ENCODE measurements at places on chromosomes 13 and 19. TPM values are rescaled to one million over a fixed set of nuclear protein-coding genes. Genes with fewer than 3 reads are reported as not detected.

- DNase-seq = no peak
Observed at GRCh38 chr13:99018418-99019180, 40.7 kb upstream of the DOCK9 start.

DNA sequence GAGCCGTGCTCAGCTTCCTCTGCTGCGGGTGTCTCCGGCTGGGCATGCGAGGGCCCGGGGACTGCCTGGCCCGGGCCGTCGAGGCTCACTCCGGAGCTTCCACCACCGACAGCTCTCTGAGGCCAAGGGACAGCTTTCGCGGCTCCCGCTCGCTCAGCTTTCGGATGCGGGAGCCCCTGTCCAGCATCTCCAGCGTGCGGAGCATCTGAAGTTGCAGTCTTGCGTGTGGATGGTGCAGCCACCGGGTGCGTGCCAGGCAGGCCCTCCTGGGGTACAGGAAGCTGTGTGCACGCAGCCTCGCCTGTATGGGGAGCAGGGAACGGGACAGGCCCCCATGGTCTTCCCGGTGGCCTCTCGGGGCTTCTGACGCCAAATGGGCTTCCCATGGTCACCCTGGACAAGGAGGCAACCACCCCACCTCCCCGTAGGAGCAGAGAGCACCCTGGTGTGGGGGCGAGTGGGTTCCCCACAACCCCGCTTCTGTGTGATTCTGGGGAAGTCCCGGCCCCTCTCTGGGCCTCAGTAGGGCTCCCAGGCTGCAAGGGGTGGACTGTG, 1.2 kb downstream of the S1PR4 start:
- DNase-seq = no peak

DNA sequence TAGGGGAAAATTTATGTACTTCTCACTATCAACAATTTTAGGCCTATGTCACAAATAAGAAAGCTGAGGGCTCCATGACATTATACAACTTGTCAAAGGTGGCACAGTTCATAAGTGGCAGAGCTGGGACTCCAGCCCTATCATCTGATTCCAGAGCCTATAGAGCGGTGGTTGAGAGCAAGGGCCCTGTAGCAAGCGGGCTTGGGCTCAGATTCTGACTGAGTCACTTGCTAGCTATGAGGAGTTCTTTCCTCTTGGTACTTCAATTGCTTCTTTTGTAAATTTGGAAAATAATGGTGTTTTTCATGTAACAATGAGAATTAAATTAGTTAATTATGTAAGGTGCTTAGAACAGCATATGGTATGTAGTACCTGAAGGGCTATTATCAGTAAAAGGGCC, 28.7 kb upstream of the FAM216B start:
- no peak for DNase-seq

The SBSN gene
- 0.47 TPM for polyA plus RNA-seq

DNA sequence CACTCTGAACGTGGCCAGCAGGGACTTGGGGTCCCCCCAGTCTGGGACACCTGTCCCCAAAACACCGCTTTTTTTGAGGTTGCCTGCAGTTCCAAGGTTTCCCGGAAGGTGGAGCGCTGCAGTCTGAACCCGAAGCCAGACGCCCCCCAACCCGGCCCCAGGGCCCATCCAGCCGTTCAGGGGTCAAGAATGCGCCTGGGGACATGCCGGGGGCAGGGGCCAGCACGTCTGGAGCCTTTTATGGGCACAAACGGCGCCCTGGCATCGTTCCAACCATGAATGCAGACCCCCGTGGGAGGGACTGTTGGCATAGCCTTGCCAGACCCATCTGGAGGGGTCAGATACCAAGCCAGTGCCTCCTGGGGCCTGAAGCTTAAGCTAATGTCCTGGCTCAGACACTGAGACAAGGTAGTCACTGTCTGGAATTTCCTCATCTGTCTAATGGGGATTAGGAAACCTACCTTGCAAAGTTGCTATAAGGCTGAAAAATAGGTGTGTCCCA, 6.9 kb downstream of the S1PR5 start:
- DNase-seq = no peak

The PLK5 gene
- 2.4 TPM for polyA plus RNA-seq

DNA sequence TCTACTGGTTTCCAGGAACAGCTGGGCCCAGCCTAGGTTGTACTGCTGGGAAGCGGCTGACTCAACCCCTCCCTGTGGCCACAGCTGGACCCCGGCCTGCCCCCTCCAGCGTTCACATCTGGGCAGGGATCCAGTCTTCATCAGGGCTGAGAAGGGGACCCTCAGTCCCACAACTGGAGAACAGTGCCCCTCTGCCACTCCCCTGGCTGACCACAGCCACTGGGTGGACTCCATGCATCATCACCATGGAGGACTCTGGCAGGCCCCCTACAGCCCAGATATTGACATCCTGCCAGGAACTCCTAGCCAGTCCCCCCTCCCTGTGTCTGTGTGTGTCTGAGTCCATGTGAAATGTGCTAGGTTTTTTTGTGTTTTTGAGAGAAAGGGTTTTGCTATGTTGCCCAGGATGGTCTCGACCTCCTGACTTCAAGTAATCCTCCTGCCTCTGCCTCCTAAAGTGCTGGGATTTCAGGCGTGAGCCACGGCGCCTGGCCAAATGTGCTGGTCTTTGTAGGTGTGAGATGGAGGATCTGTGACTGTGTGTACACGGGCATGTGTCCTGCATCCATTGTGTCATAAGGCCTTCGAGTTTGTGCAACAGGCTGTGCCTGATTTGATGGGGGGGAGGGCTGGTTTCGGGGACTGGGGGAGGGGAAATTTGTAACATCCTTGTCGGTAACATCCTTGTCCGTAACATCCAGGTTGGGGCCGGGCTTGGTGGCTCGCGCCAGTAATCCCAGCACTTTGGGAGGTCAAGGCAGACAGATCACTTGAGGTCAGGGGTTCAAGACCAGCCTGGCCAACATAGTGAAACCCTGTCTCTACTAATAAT, 4.0 kb upstream of the HOOK2 start:
- peak; percentile 60 for DNase-seq

DNA sequence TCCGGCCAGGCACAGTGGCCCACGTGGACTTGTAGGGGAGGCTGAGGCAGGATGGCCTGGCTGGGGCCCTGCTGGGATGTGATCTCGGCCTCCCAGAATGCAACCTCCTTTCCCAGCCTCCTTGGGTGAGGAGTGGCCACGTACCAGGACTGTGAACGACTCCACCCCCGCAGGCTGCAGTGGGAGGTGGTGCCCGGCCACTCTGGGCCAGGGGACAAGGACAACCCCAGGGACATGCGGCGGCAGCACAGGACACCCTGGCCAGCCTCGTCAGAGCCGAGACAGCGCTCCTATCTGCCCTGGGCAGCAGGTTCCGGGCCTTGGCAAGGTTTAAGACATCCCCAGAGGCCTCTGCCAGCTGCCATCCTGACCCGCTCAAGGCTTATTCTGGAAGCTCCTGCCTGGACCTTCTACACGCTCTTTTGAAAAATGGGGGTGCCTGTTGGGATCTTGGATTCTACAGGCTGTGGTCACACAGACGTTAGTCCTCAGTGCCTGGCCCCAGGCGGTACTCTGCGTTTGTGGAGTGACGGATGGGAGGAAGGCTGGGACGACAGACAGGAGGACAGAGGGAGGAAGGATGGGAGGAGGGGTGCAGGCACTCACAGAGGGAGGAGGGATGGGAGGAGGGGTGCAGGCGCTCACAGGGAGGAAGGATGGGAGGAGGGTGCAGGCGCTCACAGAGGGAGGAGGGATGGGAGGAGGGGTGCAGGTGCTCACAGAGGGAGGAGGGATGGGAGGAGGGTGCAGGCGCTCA, 19.9 kb upstream of the CACTIN start:
- no peak for DNase-seq

DNA sequence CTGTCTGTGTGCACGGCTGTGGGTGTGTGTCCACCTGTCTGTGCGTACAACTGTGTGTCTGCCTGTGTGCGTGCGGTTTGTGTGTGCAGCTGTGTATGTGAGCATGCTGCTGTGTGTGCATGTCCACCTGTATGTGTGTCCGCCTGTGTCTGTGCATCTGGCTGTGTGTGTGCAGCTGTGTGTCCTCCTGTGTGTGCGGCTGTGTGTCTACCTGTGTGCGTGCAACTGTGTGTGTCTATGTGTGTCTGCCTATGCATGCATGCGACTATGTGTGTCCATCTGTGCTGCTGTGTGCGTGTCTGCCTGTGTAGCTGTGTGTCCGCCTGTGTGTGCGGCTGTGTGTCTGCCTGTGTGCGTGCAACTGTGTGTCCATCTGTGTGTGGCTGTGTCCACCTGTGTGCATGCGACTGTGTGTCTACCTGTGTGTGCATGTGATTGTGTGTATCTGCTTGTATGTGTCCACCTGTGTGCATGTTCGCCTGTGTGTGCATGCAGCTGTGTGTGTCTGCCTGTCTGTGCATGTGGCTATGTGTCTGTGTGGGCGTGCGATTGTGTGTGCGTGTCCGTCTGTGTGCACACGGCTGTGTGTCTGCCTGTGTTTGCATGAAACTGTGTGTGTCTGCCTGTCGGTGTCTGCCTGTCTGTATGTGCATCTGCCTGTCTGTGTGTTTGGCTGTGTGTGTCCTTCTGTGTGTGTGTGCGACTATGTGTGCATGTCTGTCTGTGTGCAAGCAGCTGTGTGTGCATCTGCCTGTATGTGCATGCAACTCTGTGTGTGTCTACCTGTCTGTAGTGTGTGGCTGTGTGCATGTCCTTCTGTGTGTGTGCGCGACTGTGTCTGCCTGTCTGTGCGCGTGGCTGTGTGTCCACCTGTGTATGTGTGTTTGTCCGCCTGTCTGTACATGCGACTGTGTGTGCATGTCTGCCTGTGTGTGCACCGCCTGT, 57.1 kb upstream of the C13orf46 start:
- no peak for DNase-seq

DNA sequence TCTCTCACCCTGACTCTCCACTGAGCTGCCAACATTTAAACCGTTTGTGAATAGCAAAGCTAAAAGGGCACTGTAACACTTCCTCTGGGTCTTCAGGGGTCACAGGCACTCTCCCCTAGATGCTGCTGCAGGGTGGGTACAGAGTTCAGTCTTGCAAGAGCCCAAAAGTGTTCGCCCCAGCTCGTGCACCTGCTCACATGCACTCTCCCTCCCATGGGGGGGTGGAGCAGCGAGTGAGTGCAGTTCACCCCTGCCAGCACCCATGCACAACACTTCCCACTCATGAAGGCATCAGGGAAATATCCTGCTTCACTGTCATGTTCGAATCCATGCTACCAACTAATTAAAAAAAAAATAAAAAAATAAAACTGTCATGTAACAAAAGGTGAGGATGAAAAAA, 950.7 kb upstream of the PRR20A start:
- DNase-seq = no peak

The CEACAM20 gene
- polyA plus RNA-seq = 0.53 TPM

DNA sequence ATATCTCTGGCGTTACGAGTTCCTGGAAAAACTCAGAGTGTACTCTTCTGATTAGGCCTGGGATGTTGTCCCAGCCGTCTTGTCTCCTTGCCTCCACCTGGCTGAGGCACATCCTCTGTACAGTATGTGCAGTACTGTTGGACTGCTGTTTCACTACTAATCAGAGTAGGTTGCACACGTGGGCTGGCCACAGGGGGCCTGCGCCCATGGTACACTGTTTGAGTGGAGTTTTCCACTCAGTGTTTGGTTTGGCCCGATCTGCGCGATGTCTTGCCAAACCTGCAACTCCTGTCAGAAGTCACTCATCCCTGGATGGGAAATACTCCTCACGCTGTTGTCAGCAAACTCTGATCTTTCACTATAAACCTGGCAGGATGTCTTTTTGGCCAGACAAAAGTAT, 189.6 kb upstream of the CSNK1A1L start:
- DNase-seq = no peak

DNA sequence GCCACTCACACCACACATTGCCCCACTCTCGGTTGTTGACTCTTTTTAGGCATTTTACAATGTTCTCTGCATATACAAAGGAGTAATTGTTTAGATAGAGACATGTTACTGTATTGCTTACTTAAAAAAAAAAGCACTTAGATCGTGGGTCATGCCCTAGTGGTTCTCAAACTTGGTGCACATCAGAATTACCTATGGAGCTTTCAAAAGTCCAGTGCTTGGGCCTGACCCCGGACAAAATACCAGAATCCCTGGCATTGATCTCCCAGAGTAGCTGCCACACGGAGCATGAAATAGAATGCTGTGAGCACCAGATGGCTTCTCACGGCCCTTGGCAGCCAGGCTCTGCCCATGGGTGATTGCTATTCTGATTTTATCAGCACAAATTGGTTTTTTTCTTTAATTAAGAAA, 20.0 kb downstream of the ACP7 start:
- DNase-seq = no peak

GRCh38 chr13:19927117-19927748, 31.3 kb upstream of the ZMYM2 start:
- DNase-seq = no peak

- no peak for DNase-seq
Observed at GRCh38 chr19:49014123-49014869, 2.6 kb downstream of the LHB start.

GRCh38 chr19:11949201-11949600, 15.6 kb upstream of the ZNF763 start:
- no peak for DNase-seq

All from testis (tissue), 5 donors.